ENCODE measurements at places on chromosomes 7 and 10.

- DNase-seq = peak; percentile 32
Measured at GRCh38 chr10:112981553-112981952, 31.5 kb downstream of the TCF7L2 start.

DNA sequence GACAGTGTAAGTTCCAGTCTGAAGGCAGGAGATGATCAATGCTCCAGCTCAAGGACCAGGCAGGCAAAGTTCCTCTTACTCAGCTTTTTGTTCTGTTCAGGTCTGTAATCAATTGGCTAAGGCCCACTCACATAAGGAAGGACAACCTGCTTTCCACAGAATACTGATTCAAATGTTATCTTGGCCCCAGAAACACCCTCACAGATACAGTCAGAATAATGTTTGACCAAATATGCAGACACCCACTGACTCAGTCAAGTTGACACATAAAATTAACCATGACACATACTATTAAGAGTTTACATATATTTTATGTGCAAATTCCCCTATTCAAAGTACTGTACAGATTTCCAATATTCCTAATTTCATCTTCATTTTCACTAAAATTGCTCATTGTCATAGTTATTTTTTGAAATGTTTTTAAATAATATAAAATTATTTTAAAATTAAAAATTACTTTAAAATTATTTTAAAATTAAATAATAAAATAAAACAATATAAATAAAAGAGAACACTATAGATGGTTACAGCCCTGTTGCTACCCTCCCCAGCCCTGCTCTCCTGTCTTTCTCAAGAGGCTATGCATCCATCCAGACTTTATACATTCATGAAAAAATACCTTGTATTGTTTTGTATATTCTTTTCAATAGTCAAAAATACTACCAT, 59.4 kb downstream of the RAB11FIP2 start:
- no peak for DNase-seq

DNA sequence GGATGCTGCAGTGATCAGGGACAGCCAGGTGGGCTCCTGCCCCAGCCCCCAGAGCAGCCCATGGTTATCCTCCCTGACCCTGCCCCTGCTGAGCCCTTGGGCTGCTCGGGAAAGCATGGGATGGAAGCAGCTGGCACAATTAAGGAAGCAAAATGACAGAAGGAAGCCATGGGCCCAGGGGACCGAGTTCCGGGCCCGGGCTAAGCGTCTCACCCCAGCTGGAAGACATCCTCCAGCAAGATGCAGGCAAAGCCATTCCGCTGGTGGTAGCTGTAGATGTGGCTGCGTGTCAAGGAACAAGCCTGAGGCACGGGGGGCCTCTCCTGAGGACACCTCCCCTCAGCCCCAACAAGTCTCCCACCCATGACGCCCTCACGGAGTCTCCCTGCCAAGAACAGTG, 1.1 kb downstream of the ATG9B start:
- no peak for DNase-seq

- DNase-seq = no peak
Measured at GRCh38 chr10:34249634-34250033, 565.5 kb downstream of the PARD3 start.

- no peak for DNase-seq
Measured at GRCh38 chr7:94001396-94001795, 2.8 kb downstream of the BET1 start.

DNA sequence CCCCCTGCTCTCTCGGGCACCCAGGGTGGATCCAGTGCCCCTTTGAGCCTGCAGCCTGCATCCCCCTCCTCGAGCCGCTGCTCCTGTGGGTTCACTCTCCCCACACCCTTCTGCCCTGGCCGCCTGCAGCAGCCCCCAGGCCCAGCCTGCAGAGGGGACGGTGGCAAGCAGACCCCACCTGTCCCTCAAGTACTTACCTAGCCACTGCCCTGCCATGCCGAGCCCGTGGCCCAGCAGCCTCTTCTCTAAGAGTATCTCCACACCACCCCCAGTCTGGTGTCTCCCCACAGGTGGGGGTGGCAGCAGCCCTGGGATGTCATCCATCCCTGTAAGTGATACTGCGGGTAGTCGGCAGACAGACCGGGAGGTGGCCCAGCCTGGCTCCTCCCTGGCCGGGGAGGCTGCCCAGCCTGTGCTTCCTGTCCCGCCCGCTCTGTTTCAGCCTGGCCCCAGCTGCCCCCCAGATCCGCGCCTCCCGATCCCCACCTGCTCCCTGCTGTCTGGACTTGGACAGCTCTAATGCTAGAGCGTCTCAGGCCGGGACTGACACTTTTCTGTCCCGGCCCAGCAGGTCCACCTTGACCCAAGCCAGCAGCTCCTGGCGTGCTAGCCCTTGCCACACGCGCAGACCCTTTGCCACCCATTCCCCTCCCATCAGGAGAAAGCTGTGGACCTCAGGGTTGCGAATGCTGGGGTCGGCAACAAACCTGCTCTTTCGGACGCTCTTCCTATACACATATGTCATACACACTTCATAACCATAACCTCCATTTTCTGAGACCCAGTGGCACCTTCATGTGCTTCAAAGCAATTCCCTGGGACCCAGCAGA, 25.0 kb downstream of the YKT6 start:
- no peak for DNase-seq

DNA sequence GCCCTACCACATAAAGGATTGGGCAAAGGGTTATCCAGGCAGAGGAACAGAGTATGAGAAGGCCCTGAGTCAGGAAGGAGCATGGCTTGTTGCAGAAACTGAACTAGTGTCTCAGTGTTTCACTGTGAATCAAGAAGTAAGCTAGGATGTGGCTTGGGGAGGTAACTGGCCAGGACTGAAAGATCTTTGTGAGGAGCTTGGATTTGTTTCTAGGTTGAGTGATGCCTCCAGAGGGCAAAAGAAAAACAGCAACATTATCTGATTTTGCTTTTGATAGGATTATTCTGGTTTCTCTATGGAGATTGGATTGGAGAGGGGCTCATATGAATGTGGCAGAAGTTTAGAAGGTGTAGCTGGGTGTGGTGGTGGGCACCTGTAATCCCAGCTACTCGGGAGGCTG, 137.9 kb upstream of the HDAC9 start:
- no peak for DNase-seq

DNA sequence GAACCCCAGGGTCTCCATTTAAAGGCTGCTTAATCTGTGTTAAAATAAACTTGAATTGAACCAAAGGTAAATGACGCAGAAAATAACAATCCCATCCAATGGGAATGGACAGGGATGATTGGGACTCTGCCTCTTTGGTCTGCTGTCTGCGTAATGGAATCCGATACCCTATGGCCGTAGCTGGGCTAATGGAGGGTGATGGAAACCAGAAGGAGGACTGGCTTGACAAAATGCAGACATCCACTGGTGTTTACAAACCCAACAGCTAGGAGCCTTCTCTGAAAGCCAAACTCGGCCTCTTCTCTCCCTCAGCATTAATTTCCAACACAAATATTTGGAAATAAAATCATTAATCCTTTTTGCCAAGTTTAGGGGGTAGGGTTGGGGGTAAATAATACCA, 162.2 kb upstream of the CHST15 start:
- no peak for DNase-seq

DNA sequence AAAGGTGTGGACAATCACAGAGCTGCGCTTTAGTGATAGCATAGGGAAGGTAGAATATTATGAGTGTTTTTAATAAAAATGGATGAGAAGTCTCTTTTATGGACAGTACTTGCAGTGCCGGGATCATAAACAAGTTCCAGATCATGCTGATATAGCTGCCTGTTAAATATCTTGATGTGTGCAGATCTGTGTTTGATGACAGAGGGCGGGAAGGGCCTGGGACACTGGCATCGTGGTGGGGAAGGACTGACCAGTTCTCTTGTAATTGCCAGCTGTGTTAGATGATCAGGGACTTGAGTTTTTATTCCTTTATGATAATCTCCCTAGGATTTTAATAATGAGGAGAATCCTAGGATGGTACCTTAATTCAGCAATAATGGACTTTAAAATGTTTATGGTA, 14.6 kb downstream of the SND1 start:
- no peak for DNase-seq

GRCh38 chr10:72020914-72021809, 57.0 kb downstream of the CHST3 start:
- no peak for DNase-seq

DNA sequence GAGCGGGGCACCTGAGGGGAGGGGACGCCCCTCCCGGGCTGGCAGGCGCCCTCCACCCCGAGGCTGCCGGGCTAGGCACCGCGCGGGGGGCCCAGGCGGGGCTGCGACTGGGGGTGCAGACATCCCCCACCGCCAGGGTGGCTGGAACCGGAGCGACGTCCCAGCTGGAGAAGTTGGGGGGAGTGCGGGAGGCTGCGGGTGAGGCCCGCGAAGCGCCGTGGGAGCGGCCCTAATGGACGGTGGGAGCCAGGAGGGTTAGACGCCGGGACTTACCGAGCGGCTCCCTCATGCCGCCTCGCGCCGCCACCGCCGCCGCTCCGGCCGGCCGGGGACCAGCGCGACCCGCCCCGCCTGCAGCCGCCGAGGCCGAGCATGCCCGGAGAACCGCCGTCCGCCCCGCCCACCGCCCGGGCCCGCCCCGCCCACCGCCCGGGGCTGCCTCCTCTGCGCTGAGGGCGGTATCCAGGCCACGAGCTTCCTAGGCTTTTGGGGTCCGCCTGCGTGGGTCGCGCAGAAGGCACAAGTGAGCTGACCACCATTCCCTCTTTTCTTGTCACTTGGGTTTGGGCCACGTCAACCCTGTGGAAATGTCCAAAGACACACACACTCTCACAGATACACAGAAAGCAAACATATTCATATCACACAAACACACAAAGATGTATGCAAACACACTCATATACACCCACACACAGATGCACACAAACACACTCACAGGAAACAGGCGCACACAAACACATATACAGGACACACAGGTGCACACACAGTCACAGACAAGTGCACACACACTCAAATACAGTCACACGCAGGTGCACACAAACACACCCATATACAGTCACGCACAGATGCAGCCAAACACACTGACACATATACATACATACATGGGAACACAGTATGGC, at the start of gene JCAD:
Gene JCAD, minus strand, starts transcription at position 378 of the 899 bp plus-strand sequence. CDS start 11,774 bp downstream, outside the sequence.
- DNase-seq = peak; percentile 38

DNA sequence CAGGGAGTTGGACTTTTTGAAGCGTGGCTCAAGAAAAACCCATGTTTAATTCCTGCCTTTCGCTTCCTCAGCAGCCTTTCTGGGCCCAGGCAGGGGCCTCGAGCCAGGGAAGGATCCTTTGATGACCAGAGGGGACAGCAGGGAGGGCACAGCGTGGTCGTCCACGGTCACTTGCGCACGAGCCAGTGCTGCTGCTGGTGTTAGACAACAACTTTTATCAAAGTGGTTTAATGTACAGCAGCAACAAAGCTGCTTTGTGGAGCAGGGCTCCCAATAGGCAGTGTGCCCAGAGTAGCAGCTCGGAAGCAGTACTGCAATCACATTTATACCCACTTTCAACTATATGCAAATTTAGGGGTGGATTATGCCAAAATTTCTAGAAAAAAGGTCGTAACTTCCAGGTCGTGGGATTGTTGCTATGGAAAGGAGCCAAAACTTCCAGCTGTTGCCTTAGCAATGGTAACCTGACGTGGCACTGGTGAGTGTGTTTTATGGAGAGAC, 6.1 kb downstream of the GIMAP1 start:
- DNase-seq = no peak

GRCh38 chr10:24156686-24157085, 52.3 kb upstream of the KIAA1217 start:
- no peak for DNase-seq

DNA sequence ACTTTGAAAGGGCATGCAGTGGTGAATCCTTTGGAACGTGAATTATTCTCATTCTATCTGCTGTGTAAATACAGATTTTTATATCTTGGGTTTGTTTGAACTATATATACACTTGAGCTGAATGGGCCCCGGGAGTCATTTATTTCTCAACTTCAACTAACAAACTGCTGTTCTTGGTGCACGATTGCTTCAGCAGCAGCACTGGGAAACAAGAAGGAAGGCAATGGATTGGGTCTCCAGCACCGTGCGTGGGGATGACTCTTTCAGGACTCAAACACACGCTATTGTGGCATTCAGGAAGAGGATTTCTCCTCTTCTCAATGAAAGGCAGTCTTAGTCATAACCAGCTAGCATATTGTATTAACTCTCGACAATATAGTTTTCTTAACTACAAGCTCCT, 226.0 kb upstream of the NFE2L3 start:
- DNase-seq = no peak

- no peak for DNase-seq
Measured at GRCh38 chr7:22587322-22587721, 87.3 kb upstream of the STEAP1B start.

GRCh38 chr7:19587291-19587690, 121.5 kb downstream of the POLR1F start:
- no peak for DNase-seq

DNA sequence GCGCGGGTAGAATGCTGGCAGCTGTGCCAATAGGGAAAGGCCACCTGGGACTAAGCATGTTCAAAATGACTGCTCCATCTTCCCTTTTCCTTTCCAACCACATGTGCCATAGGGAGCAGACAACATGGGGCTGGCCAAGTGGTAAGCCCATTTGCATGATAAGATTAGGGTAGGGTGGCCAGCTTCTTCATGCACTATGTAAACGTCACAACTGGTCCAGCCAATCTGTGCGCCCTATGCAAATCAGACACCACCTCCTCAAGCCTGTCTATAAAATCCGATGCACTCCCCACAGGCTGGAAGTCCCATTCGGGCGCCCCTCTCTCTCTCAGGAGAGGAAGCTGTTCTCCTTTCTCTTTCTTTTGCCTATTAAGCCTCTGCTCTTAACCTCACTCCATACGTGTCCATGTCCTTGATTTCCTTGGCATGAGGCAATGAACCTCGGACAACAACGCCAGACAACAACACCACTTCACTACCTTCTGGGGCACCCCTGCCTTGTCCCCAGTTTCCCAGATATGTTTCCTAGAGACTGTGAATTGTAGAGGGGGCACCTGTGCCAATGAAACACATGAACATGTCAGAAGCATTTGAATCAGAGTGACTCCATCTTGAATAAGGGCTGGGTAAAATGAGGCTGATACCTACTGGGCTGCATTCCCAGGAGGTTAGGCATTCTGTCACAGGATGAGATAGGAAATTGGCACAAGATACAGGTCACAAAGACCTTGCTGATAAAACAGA, 19.1 kb upstream of the EXOC6 start:
- no peak for DNase-seq

DNA sequence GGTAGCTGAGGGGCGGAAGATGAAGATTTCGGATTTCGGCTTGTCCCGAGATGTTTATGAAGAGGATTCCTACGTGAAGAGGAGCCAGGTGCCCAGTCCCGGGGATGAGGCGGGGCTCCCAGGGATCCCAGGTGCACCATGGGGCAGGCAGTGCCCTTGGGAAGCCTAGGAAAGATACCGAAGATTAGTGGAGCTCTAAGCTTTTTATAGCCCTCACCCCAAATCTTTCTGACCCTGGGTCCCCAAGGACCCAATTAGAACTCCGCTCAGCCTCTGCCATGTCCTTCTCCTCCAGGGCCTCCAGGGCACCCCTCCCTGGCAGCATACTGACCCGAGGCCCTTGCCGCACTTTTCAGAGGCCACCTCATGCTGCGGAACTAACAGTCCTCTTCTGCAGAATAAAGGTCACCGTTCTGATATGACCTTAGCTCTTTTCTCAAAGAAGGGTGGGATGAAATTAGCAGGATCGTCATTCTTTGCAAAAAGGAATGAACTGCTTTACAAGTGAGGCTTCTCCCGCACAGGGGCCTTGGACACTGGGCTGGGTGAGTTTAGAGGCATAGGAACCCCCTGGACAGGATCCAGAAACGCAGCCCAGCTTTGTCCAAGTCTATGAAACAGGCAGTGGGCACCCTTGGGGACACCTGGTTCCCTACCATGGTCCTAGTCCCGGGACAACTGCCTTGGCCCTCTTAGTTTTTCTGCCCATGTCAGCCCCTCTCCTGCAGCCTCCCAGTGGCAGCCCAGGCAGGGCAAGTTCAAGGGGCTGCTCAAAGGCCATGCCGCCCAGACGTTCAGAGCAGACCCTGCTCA, 17.9 kb upstream of the CSGALNACT2 start:
- no peak for DNase-seq
